ENCODE measurements at places on chromosomes 7 and 10.

DNA sequence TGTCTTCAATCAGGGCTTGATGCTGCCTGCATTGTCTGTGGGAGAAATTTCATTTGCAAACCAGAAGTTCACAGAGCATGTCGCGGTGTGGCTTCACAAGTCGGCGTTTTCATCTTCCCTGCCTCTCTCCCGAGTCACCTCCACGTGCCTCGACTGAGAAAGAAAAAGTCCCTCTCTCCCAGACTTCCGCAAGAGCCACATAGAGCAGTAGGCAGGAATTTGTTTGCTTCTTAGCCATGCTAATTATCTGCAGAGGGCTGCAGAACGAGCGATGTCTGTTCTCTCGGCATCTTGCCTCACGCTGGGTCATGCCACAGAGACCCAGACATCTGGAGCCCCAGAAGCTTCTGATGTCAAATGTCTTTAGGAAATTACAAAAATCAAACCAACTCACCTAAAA lies 272.2 kb downstream of the TCF7L2 start:
- no peak for DNase-seq

DNA sequence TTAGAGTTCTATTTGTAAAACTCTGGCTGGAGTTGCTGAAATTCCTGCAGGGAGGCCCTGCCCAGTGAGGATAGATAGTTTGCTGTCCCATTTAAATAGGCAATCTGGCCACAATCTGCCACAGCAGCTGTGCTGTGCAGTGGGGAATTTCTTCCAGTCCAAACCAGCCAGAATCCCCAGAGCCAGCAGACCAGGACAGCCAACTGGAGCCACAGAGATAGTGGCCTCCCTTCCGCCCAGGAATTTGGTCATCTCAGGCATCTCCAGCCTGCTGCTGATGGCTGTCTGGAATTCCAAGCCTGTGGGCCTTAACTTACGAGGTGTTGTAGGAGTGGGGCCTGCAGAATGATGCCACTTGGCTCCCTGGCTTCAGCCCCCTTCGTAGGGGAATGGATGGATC lies 643.4 kb downstream of the DNAJB9 start:
- DNase-seq: no peak

DNA sequence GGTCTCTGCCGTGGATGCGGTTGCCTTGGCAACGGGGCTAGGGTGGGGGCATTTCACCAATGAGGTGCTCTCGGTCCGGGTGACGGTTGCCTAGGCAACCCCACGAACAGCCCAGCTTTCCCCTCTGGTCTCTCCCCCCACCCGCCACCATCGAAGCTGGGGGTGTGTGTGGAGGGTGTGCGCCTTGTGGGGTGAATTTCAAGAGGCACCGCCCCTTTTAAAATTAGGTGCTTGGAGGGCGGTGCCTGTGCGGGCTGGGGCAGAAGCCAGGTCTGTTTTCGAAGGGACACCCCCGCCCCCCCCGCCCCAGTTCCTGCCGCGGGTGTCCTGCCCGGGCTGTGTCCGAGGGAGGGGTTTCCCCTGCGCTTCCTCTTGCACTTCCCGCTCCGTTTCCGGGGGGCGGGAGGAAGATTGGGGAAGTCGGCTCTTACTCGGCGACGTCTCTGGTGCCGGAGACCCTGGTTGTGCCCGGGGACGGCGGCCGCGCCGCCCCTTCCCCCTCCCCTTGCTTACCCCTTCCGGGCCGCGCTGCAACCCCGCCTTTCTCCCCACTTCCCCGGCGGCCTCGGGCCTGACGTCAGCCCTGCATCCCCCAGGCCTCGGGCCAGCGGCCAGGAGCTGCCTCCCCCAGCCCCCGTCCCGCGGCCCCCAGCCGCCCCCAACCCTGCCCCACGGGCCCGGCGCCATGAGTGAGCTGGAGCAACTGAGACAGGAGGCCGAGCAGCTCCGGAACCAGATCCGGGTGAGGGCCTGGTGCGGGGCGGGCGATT lies 2.2 kb downstream of the GNB2 start:
- DNase-seq: no peak

GRCh38 chr10:3312403-3312940 lies 139.9 kb upstream of the PITRM1 start:
- DNase-seq: no peak

DNA sequence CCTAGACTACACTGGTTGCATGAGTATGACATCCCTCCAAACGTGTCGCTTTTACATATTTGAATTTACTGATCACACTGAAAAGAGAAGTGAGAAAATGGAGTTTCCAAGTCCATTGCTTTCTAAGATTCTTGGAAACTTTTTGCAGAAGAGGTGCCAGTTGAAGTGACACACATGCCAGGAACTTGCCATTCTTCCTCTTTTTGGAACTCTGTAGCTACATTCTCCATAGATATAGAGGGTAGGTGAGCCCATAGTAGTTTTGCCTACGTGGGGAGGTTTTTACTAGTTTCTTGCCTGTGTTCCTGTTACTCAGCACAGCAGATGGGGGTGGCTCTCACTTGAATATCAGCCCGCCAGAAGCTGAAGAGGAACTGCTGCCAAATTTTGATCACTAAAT lies 286.6 kb upstream of the NRP1 start:
- no peak for DNase-seq

DNA sequence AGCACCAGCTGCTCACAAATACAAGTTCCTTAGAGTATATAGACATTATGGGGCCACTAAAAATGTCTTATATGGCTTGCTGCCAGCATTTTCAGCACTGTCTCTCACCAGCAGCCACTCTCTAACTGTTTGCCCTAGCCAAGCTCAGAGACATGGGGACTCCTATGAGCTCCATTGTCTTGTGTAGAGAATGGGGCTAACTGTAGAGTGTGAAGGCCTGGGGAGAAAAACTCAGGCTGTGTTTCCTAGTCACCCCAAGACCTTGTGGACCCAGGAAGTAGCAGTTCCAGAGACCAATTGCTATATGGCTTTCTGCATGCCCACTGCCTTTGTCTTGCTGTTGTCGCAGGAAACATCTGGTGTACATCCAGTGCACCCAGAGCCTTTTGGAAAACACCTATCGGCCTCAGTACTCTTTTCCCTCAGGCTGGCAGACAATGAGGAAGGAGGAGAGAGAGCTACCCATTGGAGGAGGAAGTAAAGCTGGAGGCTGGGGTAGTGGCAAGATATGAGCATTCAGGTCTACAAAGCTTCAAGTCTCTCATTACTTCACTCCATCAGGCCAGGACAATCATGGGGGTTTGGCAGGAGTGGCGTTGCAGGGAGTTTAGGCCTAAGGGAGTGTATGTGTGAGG lies 28.4 kb downstream of the ENTPD1 start:
- DNase-seq: no peak

GRCh38 chr10:128573281-128573845 lies 447.1 kb upstream of the MKI67 start:
- no peak for DNase-seq

- DNase-seq: no peak
Observed at GRCh38 chr10:16481052-16481728, 40.5 kb downstream of the C1QL3 start.

DNA sequence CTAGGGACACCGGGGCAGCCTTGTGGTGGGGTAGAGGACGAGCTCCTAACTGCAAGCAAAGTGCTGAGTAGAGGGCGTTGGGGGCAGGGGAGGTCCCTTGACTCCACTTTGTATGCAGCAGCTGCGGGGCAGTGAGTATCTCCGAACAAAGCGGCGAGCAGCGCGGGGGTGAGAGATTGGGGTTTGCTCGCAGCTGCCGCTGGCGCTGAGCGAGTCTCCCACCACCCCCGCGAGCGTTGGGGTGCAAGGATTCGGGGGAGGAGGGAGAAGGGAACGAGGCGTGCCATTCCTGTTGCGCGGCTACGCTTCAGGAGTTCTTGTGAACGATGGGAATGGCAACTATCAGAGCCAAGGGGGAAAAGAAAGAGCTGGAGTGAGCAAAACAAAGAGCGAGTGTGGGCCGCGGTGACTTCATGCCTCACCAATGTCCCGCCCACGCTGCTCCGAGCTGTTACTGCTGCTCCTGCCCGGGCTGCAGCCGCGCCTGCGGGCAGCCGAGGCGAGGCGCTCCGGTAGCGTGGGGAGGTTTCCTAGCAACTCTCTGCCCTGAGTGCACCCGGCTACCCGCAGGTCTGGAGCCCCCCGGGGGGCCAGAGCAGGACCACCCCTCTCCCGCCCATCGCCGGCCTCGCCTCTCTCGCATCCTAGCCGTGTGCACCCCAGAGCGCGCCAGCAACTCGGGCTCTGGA lies at the start of gene ITGB8:
ITGB8 (plus strand) TSS at position 662 of the 689 bp plus-strand sequence. CDS start 907 bp downstream, outside the sequence.
- peak; percentile 61 for DNase-seq

GRCh38 chr10:34400075-34400474 lies 415.0 kb downstream of the PARD3 start:
- no peak for DNase-seq

DNA sequence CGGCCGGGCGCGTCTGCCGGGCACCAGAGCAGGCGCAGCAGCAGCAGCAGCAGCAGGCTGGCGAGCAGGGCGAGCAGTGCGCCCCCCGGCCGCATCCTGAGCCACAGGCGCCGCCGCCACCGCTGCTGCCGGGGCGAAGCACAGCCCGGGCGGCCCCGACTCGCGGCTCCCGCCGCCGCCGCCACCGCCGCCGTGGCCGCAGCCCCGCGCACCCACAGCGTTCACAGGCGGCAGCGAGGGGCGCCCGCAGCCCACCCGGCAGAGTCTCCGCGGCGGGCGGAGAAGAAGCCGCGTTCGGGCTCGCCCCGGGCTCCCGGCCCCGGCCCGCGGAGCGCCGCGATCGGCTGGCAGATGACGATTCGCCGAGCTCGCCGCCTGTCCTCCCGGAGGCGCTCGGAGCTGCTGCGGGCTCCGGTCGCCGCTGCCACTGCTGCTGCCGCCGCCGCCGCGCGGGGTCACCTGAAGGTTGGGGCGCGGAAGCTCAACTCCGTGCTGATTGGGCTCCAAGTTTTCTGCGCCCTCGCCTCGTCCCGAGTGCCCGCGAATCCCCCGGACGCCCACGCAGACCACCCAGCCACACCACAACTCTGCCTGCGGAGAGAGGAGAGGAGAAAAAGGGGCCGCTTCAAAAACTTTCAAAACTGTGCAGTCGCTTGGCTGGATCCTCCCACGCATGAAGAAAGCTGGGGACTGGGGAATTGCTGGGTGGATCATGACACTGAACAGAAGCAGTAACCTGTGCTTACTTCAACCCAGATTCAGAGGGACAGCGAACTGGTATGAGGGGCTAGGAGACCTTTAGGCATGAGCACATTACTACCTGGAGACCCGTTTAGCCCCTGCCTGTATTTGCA lies at the start of gene ST8SIA6:
ST8SIA6 (minus strand) TSS at position 435 of the 854 bp plus-strand sequence; CDS start at position 95, 340 bp downstream.
- DNase-seq: no peak

GRCh38 chr10:70260259-70260658 lies 23.5 kb downstream of the NPFFR1 start:
- DNase-seq: no peak

DNA sequence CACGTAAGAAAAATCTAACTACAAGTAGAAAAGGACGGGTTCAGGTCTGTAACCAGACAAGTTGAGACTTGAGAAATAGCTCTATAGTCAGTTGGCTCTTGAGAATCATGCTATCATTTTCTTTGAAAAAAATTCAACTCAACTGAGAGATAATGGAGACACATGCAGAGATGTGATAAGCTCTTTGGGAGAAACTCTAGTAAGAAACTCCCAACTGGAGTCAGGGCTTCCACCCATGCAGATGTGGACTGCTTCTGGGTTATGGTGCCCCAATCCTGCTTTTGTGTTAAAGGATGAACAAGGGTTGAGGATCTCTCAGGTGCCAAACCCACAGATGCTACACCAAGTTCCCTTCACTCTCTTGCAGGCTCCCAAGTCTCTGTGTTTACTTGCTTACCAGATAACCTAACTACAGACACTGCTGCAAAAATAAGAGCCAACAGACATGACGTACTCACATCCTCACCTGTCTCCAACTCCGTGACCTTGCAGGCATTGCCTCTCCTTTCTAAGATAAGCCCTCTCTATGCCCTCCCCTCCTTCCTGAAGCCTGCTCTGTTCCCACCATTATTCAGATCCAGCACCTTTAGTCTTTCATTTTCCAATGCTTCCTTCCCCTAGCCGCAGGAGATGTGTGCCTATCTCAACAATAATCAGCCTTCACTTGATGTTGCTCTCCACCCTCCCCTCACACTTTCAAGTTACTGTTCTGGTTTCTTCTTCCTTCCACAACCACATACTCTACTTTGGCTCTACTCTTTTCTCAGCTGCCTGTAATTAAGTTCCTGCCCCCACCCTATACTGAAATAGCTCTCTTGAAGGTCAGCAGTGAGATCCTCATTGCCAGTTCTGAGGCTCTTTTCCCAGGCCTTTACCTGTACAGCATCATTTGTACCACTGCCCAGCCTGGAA lies 130.0 kb downstream of the ICA1 start:
- DNase-seq: no peak

- no peak for DNase-seq
Observed at GRCh38 chr7:102320601-102321350, 34.1 kb downstream of the SH2B2 start.

DNA sequence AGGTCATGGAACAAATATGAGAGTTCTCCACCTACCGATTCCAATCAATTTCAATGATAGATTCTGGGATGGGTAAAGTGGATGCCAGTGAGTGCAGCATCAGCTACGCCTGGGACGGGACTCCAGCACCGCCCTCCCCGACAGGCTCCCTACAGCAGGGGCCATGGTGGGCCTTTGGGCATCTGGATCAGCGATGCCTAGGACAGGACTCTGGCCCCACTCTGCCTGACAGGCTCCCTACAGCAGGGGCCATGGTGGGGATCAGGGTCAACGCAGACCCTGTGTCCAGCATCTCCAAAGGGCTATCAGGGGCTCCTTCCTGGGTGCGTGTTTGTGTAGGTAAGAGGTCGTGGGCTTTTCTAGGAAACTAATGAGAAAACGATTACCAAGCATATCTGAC lies 111.2 kb upstream of the TCERG1L start:
- DNase-seq: no peak

DNA sequence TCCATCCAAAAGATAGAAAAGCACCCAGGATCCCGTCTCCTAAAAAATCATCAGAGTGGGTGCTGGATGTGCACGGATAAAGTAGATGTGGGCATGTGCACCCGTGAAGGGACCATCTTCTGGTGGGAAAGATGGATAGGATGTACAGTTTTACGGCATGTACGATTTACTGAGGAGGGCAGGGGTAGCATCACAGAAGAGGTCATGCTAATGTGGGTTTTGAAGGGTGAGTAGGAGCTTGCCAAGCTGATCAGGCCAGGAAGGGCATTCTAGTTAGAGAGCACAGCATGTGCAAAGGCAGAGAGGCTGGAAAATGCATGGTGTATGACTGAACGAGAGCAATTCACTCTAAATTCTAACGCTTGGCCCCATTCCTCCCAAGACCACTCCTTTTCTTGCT lies 7.8 kb upstream of the CRHR2 start:
- no peak for DNase-seq

DNA sequence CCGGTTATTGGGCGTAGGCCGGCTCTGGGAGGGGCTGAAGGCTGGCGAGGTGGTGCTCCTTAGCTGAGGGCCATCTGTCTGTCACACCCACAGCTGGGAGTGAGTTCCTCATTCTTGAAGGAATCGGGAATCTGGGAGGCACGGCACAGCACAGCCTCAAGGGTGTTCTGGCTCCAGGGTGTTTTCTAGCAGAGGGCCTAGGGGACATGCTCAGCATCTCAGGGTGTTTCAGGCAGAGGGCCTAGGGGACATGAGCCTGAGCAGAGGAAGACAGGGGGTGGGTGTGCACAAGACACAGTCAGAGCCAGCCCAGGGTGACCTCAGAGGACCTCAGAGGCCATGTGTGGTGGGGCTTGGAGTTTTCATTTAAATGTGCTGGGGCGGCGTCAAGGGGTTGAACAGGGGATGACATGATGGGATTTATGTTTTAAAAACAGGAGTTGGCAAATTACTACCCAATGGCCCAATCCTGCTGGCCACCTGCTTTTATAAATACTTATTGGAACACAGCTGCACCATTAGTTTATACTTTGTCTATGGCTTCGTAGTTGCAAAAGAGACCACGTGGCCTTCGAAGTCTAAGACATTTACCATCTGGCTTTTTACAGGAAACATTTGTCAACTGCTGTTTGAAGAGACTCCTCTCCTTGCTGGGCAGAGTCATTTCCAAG lies 121.6 kb downstream of the PRKAG2 start:
- DNase-seq: no peak

Data from HS-27A (cell line).